ENCODE measurements at places on chromosomes 3 and 15. TPM values are rescaled to one million over a fixed set of nuclear protein-coding genes. Genes with fewer than 3 reads are reported as not detected.

PLCH1 gene
- 1.1 TPM for total RNA-seq

SPTSSB gene
- under 0.01 TPM for total RNA-seq

PEX5L gene
- under 0.01 TPM for total RNA-seq

NRG4 gene
- total RNA-seq: 0.54 TPM

DNAJB11 gene
- total RNA-seq: 23.4 TPM

RPSA gene
- total RNA-seq: 2,792 TPM

GJD2 gene
- not detected for total RNA-seq

CLDN16 gene
- not detected for total RNA-seq

ZNF770 gene
- total RNA-seq: 13.2 TPM

ACP3 gene
- total RNA-seq: 0.27 TPM

ALDH1A2 gene
- not detected for total RNA-seq

OR5H2 gene
- total RNA-seq: not detected

NT5DC2 gene
- total RNA-seq: 40.4 TPM

NEIL1 gene
- 6.7 TPM for total RNA-seq

NKIRAS1 gene
- 2.7 TPM for total RNA-seq

MYRIP gene
- under 0.01 TPM for total RNA-seq

FOXB1 gene
- total RNA-seq: not detected

HRG gene
- not detected for total RNA-seq

UBE2E2 gene
- total RNA-seq: 2.2 TPM

SPINK8 gene
- total RNA-seq: not detected

EFHB gene
- total RNA-seq: not detected

ITIH3 gene
- total RNA-seq: not detected

PDE8A gene
- 5.7 TPM for total RNA-seq

RAB6B gene
- total RNA-seq: 0.27 TPM

CHSY1 gene
- total RNA-seq: 23.4 TPM

ITPKA gene
- total RNA-seq: 1.1 TPM

TBC1D21 gene
- not detected for total RNA-seq

COL7A1 gene
- total RNA-seq: 0.27 TPM

SLC15A2 gene
- 6.7 TPM for total RNA-seq

NLGN1 gene
- 2.2 TPM for total RNA-seq

DGKG gene
- total RNA-seq: 6.2 TPM

CYP8B1 gene
- total RNA-seq: not detected
